ENCODE measurements at places on chromosomes 2 and 18.
A peak's percentile ranks its signal among the peaks of the same experiment; 100 is the strongest.

GRCh38 chr2:207149249-207150213 is 16.2 kb downstream of the KLF7 start:
- no peak for DNase-seq

DNA sequence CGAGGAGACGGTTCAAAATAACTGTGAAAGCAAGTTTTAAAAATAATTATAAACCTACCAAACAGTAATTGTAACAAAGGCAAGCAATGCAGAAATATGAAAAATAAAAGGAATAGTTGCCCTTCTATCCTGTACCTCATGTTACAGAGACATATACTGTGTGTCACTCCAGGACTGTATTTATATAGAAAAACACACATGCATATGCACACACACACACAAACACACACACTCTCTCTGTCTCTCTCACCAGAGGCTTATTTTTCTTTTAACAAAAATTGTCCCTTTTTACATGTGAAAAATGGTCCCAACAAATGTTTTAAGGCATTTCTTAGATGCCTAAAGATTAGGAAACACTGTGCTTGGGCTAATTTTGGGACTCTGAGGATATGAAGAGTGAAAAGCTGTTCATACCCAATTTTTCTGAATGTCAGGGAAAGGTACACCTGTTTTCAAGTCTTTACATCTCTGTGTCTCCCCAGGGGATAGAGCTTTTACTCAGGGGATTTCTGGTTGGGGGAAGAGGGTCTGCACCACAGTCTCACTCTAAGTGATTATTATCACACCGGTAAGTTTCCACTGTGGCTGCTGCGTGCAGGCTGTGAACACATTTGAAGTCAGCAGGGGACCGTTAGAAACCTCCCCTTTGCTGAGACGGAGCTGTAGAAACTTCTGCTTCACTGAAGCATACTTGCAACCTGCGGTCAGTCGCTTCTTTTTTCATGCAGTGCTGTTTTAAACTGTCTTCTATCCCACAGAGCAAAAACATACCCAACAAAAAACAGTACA is 51.4 kb upstream of the SPAG16 start:
- DNase-seq: no peak

DNA sequence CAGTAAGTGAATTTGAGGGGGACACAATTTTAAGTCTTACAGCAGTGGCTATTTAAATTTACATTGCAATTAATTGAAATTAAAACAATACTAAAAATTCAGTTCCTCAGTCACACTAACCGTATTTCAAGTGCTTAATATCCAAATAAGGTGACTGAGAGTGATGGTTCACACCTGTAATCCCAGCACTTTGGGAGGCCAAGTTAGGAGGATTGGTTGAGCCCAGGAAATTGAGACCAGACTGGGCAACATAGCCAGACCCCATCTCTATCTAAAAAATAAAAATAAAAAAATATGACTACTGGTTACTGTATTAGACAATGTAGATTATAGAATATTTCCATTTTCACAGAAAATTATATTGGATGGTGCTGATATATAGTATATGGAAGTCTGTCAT is 79.0 kb downstream of the BMPR2 start:
- no peak for DNase-seq

DNA sequence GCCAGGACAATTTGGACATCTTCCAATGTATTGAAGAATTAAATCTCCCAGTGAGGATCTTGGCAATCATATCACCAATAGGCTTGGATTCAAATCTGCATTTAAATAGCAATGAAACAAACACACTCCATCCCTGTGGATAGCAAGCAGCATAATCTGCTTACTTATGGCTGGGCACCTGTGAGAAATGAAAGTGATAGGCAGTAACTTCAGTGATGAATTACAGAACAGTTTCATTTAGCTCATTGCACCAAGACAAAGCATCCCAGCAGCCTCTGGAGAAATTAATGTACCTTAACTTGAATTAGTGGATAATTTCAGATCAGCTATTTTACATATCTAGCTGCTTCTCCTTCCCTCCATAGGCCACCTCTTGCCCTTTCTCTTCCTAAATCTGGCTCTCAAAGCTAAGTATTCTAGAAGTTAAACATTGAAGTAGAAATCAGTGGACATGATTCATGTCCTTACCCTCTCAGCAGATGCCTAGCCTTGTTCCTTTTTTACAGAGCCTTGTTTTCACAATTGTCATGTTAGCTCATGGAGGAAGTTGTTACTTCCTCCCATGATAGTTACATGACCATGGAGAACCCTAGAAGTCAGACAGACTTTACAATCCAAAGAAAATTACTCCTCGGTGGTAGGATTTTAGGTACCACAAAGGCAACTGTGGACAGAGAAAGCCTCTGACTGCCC is 88.5 kb upstream of the TACR1 start:
- no peak for DNase-seq

DNA sequence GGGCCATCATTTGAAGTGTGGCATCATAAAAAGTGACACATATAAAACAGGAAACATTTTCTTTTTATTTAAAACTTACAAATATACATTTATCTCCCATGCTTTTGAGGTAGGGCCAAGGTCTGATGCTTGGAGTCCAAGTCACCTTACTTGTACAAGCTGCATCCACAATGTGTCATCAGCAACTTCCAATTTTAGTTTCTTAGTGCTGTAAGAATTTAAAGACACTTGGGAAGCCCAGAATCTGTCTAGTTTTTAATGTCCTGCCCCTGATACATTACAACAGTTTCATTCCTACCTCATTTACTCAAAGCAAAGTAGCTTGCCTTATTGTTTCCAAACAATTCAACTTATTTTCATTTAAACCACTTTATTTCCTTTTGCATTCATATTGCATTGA is 297.7 kb downstream of the MTX2 start:
- DNase-seq: no peak

DNA sequence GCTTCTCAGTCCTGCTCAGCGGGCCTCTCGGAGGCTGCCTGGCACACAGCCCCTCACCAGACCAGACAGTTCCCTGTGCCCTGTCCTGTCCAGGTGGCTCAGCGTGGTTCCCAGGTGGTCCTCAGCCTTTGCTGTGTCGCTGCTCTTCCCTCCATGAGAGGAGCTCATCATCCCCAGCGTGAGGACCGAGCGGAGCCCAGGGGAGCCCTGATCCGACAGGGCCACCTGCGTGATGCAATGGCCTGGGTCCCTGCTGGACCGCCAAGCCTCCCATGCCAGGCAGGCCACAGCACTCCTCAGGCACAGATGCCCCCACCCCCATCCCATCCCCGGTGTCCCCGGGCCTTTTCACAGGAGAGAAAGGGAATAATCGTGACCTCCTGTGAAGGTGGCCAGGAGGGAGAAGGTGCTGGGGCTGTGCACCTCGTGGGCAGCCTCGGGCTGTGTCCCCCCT is 4.3 kb downstream of the GPC1 start:
- DNase-seq: no peak

- no peak for DNase-seq
Observed at GRCh38 chr2:144455987-144456386, 63.9 kb downstream of the ZEB2 start.

- peak; percentile 83 for DNase-seq
Observed at GRCh38 chr2:132547090-132547687, 122.8 kb downstream of the LYPD1 start.

- no peak for DNase-seq
Observed at GRCh38 chr2:47561906-47562305, 158.9 kb downstream of the MSH2 start.

DNA sequence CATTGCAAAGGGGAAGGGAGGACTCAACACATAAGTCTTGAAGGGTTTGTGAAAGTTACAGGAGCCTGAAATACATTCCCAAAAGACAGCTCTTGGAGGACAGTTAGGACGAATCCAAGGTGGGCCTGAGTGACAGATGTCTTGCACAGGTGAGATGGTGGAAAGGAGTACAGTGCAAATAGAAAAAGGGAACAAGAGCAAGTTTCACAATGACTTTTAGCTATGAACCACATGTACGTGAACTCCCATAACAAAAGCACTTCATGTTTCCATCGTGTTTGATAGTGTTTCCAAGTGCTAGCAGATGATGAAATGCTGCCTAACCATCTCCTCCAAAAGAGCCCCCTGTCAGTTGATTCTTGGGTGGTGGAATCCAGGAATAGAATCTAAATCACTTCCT is 1.8 kb downstream of the IL18RAP start:
- no peak for DNase-seq

DNA sequence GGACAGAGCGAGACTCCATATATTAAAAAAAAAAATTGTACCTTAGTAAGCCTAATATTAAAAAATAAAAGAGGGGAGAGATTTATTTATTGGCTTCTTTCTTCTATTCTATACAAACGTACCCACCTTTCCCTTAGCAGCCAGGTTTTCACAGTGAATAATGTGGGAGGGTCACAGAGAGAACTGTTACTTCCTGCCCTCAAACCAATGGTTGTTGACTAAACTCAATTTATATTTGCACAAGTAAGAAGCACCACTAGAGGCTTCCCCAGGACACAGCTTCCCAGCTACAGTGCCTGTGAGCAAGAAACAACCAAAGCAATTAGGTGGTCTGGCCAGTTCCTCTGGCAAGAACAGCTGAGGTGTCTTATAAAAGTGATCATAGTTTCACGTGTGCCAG is 28.9 kb upstream of the GALR1 start:
- DNase-seq: no peak

DNA sequence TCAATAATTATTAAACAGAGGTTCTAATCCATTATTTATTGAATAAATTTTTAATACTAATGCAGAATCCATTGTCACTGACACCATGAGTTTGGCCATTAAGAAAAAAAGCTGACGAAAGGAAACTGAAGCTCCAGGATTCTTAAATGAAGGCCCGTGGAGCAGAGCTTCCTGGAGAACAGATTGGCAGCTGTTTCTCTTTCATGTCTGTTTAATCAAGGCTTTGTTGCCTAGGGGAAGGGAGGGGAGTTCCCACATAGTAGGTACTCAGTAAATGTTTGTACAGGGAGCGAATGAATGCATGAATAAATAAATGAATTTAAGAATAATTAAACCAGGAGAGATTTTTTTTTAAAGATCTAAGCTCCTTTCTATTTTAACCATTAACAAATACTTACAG is 315.1 kb upstream of the KLHL29 start:
- DNase-seq: no peak

GRCh38 chr2:109373791-109374547 is 239.8 kb downstream of the SEPTIN10 start:
- DNase-seq: no peak

DNA sequence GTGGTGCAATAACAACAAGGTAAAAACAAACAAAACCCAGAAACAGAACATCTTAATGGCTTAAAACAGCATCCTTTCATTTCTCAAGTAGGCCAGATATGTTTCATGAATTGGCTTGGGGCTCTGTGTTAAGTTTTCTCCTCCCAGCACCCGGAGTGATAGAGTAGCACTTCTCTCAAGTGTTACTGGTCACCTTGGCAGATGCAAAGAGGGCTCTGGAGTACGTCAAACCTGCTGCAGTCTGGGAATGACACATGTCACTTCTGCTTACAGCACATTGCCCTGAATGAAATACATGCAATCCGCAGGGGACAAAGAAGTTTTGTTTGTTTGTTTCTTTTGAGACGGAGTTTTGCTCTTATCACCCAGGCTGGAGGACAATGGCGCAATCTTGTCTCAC is 639.3 kb downstream of the CNTNAP5 start:
- DNase-seq: no peak

DNA sequence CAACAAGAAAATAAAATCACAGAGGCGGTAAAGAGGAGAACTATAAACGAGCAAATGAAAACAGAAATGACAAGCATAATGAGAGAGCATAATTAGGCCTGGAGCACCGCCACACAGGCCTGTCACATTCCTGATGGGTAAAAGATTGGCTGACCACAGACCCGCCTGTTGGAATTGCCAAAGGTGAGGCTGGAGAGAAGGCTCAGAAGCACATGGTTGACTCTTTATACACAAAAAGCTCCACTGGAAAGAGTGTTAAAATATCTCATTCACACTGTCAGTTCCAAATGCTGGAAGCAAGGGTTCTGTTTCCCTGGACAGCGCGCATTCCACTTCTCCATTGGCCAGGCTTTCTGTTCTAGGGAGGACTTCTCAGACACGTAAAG is 5.9 kb upstream of the LGALSL start:
- DNase-seq: no peak

DNA sequence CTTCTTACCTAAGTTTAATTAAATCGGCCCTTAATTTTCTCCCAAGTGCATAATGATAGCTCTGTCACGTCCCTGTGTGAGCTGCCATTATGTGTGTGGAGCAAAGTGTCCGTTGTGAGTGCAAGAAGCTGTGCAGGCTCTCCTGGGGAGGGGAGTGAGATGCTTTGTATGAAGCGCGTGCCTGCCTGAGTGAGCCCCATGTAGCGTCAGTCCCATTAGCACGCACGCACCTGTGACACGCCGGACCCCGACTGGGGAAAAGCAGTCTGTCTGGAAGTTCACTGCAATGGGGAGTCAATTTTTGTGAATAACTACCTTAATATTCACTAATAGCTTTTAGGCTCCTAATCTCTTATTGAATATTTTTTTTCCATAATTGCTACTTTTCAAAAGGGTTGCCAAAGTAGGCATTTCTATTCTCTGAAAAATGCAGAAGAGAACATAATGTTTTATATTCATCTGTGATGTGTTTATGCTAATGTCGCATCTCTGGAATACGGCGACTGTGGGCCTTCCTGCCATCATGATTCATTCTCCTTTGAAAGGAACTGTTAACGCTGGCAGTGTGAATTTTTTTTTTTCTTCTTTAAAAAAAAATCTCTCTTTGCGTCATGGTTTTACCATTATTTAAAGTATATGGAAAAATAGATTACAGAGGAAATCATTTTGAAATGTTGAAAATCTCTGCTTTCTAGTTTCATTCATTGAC is 157.7 kb downstream of the COL4A4 start:
- DNase-seq: no peak

DNA sequence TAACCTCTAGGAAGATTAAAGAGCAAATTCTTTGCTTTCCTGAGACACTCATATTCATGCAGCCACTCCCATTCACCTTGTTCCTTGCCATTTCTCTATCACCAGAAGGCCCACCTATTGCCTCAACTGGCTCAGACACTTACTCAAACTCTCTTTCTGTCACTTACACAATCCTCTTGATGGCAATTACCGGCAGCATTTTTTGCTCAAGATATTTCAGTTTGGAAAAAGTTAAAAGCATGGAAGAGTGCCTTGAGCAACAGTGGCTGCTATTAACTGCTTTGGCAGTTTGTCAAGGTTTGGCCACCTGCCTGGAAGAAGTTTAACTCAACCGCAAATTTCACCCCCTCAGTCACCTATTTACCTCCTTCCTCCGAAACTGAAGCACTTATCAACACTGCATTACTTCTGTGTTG is 1104.0 kb upstream of the PIK3C3 start:
- peak; percentile 28 for DNase-seq

GRCh38 chr2:240254337-240255164 is 114.1 kb upstream of the OTOS start:
- no peak for DNase-seq

DNA sequence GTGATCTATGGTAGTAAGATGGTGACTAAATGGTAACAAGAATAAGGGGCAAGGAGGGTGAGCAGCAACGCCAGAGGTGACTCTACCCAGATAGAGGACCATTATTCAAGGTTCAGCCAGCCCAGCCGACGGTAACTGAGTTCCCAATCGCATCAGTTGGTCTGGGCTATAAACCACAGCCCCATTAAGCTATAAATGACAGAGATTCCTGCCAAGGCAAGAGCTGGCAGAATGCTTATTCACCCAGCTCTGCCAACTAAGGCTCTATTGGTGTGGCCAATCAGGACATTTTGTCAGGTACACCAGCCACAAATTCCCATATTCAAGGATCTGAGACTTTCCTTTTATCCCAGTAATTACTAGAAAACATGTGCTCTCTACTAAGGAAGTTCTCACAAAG is 3.6 kb downstream of the CHN1 start:
- no peak for DNase-seq

Measured in left kidney (tissue), 8 donors.